ENCODE measurements at places on chromosomes 5 and 9.

DNA sequence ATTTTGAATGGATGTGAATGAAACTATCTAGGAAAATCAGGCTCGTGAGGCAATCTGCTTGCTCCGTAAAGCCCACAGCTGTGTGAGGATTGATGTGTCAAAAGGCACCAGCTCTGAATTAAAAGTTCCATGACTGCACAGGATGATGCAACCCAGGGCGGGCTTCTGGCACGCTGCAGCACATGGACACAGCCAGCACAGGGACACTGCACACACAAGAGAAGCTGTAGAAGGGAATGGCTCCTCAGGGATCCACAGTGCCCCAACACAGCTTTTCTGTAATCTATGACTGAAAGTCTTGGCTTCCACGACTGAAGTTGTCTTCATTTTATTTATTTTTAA, 151.0 kb downstream of the GCNT1 start:
- no peak for DNase-seq

GRCh38 chr5:109819878-109820277, 130.2 kb downstream of the MAN2A1 start:
- no peak for DNase-seq

DNA sequence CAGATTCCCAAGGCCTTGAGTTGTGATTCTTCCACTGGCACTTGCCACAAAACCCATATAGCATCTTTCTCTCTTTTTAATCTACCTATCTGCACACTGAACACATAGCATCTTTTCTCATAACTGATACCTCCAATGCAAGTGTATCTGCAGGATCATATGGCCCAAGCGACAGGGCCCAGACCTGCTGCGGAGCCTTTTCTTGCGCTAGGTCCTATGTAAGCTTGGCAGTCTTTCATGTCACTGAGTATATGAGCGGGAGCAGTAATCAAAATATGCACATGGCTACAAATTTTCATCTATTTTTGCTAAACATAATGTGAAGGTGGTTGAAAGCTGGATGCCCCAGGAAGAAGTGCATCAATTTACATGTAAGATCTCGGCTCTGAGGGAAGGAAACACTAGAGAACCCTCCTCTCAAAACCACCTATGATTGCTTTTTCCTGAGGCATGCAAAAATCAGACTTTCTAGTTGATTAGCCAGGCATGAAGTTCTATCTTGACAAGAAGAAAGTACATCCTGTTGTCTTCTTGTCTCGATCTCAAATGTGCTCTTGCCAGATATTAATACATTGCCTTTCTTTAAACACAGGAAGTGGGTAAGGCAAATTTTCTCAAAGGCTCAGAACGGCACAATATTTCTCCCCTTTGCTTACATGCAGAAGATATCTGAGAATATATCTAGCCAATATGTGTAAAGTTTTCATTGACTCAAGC, 26.9 kb upstream of the CEMIP2 start:
- no peak for DNase-seq

GRCh38 chr5:98942847-98943246, 14.0 kb upstream of the CHD1 start:
- DNase-seq: no peak

DNA sequence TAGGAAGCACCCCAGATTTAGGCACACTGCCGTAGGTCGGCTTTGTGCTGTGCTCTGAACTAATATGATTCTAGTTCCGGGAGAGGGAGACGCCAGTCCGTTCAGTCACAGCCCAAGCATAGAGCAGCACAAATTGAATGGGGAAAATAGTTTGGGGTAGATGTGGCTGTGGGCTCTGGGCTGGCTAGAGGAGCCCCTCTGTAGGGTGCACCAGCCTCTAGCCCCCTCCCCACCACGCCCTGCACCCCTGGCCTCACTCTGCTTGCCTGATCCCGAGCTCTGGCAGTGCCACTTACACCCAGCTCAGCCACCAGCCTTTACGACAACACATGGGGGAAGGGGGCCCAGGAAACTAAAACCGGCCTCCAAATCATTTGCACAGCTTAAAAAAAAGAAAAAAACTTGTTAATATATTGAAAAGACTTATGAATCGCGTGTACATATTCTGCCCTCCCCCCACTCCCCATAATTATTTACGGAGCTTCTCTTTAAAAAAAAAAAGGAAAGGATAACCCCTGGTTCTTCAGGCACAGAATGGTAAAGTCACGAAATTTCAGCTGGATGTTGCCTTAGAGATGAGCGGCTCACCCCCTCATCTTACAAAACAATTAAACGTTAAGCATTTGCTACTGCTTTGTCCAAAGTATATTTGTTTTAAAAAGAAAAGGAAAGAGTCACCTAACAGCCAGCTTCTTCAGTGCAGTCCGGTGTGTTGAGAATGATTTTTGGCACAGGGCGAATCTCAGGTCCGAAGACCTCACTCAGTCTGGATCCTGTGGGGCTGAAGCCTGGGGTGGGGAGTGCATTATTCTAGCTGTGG, 3.5 kb downstream of the LMX1B start:
- no peak for DNase-seq

DNA sequence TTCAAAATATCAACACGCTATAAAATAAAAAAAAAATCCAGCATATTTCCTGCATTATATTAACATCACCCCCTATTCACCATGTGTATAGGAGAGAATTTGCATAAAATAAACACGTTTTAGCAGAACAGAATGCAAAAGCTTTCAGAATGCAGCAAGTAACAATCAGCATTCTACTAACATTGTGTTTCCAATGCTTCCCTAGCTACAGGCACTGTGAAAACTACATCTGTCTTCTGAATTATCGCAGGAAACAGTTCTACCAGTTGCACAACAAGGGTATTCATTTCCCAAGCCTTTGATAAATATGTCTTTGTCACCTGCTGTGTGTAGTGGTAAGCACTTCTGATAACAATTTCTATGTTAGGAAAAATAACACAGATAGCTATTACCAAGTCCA, 1015.8 kb downstream of the CDH18 start:
- DNase-seq: no peak

DNA sequence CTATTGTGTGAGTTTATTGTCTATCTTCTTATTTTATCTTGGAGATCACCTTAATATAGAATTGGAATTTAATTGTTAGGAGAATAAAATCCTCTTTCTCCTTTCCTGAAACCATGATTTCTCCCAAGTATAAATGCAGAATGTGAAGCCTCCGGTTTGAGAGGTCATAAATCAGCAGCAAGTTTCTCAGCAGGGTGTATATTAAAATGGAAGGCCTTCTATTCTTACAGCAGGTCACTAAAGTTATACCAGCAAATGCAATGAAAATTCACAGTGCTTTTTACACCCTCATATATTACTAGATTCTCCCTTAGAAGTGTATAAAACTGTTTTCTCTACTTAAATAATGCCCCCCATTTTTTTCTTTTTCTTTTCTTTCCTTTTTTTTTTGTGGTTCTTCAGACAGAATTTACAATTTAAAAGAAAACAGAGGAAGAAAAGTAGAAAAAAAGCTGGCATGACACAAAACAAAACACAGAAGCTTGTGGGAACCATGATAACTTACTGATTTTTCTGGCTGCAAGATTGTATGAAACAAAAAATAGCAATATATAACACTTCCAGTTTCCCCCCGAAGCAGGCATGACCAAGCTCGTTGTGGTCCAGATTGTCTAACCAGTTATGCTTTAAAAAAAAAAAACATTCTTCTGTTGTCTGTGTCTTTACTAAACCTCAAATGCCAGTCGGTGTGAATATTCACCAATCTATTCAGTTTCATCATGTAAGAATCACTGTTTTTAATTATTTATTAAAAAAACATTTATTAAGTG, 211.2 kb downstream of the RAB3C start:
- no peak for DNase-seq

GRCh38 chr5:134128648-134128995, 14.1 kb downstream of the TCF7 start:
- DNase-seq: no peak

GRCh38 chr9:83334320-83334719, 203.9 kb downstream of the FRMD3 start:
- DNase-seq: peak; percentile 36

DNA sequence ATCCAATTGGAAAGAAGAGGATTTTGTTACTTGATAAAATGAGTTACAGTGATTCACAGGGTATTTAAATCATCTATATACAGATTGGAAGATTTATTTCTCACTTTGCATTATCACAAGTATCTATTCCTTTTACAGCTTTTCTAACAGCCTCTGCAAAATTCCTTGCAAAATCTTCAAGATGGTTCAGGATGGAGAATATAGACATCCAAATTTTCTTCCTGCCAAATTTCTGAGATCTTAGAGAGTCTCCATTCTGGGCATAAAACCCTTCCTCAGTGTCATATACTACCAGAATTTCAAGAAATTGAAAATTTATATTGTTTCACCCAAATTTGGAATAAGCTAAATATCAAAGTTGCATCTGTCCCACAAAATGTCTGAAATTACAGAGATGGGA, 259.1 kb upstream of the FAM174A start:
- no peak for DNase-seq

- DNase-seq: no peak
These were observed 887.3 kb upstream of the SEMA6A start for GRCh38 chr5:117461966-117462365.
